Bronchus fibroblast of lung (primary cell): ENCODE measurements at places on chromosomes 2 and 18. TPM values are rescaled to one million over a fixed set of nuclear protein-coding genes. Genes with fewer than 3 reads are reported as not detected.

The LRRTM1 gene
- not detected in 2 replicates for total RNA-seq

The FAM237A gene
- not detected in 2 replicates for total RNA-seq

The NOSTRIN gene
- total RNA-seq = under 0.01 TPM in 1 of 2 replicates, not detected in the other

The ATL2 gene
- total RNA-seq = 29.7 and 39.0 TPM in 2 replicates

The DNAJC5G gene
- total RNA-seq = not detected in 2 replicates

The RPIA gene
- total RNA-seq = 2.5 and 3.1 TPM in 2 replicates

The ERICH2 gene
- not detected in 2 replicates for total RNA-seq

The FLACC1 gene
- total RNA-seq = not detected in 2 replicates

The TLX2 gene
- 0.15 and 0.34 TPM in 2 replicates for total RNA-seq

The PLB1 gene
- 0.34 and 1.5 TPM in 2 replicates for total RNA-seq

The CD302 gene
- total RNA-seq = 5.0 and 5.2 TPM in 2 replicates

The CNNM3 gene
- 3.7 and 3.9 TPM in 2 replicates for total RNA-seq

The MAP3K20 gene
- total RNA-seq = 29.0 and 34.1 TPM in 2 replicates
